ENCODE measurements at places on chromosomes 7 and 10. TPM values are rescaled to one million over a fixed set of nuclear protein-coding genes. Genes with fewer than 3 reads are reported as not detected.

Gene GPRIN2
- total RNA-seq = not detected

Gene WNT16
- not detected for total RNA-seq

Gene OR13A1
- total RNA-seq = not detected

Gene NOLC1
- 50.6 TPM for total RNA-seq

Gene SNCG
- total RNA-seq = 53.1 TPM

Gene GRID1
- total RNA-seq = not detected

All from vein endothelial cell (primary cell).